Occipital lobe (tissue), 3 donors: ENCODE measurements at places on chromosomes 6 and 20. TPM values are rescaled to one million over a fixed set of nuclear protein-coding genes. Genes with fewer than 3 reads are reported as not detected.

GRCh38 chr6:145904391-145904790 is 59.8 kb downstream of the SHPRH start:
- DNase-seq, result no peak

GRCh38 chr6:30091577-30092381 is 16.2 kb upstream of the RNF39 start:
- DNase-seq, result no peak

DNA sequence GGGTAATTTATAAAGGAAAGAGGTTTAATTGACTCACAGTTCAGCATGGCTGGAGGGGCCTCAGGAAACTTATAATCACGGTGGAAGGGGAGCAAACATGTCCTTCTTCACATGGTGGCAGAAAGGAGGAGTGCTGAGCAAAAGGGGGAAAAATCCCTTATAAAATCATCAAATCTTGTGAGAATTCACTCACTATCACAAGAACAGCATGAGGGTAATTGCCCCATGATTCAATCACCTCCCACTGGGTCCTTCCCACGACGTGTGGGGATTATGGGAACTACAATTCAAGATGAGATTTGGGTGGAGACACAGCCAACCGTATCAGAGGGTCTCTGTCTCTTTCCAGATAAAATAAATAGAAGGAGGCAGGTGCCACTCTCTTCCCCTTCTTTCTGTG is 48.7 kb downstream of the TNFAIP3 start:
- no peak for DNase-seq

GRCh38 chr20:45985573-45985972 is 13.6 kb upstream of the ZNF335 start:
- DNase-seq, result no peak

GRCh38 chr20:50953821-50954220 is 4.5 kb downstream of the DPM1 start:
- no peak for DNase-seq

DNA sequence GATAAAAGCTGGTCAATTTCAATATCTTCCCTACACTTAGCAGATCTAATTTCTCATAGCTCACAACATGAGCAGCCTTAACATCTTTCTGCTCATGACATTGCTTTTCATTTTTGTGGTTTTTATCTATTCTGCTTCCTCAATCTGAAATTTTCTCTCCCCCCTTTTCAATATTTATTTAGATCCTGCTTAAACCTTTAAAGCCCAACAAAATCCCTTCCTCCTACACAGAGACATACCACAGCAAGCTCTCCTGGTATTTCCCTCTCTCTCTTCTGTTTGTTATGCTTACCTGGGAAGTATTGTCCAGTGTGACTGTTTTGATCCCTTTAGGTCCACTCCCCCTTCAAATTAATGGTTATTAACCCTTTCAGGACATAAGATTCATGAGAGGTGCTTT is 582.5 kb downstream of the RFPL4B start:
- DNase-seq, result no peak

Gene RNF39
- total RNA-seq, result not detected

Gene GLP1R
- not detected for total RNA-seq
